ENCODE measurements at places on chromosomes 16 and 17.

DNA sequence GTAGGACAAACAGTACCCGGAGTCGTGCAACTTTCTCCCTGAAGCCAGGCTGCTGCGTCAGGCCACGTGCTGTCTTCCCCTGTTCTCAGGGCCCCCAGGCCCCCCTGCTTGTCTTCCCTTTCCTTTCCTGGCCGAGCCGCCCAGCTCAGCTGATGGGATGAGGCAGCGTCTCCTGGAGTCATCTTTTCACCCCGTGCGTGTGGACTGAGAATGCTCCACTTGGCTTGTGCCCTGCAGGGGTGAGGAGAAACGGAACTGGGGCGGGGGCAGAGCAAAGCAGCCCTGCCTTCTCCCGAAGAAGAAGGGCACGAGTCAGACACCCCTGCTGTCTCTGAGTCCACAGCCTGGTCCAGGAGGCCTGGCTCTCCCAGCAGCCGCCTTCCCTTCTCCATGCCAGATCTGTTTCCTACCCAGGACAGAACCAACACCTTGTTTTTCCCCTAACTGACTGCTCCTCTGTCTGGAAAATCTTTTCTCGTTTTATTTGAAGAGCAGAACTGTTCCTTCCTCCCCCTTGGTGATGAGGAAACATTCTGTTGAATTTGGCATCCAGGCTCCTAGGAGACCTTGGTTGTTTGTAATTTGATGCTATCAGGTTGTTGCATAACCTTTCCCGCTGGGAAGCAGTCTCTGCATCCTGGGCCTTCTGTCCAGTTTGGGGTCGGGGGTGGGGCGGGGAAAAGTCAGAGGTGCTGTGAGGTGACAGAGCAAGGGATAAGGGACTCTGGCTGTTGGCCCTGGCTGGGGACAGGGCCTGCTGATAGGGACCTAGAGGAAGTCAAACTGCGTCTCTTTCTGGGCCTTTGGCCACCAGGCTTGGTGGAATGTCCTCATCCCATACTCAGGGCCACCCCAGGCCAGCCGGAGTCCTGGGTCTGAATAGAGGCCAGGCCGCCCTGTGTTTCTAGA, 78.8 kb downstream of the WIPI1 start:
- DNase-seq = peak; percentile 98

- no peak for DNase-seq
Observed at GRCh38 chr17:13538841-13539411, 62.8 kb downstream of the HS3ST3A1 start.

- no peak for DNase-seq
Observed at GRCh38 chr16:48231727-48232492, 12.2 kb upstream of the LONP2 start.

- no peak for DNase-seq
Observed at GRCh38 chr16:15924996-15925395, 24.4 kb upstream of the ABCC1 start.

DNA sequence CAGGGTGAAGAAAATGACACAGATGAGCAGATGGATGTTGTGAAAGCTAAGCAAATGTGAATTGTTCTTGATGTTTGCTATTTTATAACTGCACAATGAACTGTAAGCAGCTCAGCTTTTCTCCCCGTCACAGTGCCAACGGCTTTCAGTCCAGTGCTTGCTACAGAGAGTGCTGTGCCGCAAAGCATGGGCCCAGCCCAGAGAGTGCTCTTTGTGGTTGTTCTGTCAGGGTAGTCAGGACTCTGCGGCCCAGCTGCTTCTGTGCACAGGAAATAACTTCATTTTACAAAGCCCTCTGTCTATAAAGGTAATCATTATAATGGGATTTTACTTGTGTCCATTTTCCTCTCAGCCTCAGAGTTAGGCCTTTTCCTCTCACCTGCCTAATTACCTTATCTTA, 39.1 kb downstream of the CDRT15 start:
- no peak for DNase-seq

DNA sequence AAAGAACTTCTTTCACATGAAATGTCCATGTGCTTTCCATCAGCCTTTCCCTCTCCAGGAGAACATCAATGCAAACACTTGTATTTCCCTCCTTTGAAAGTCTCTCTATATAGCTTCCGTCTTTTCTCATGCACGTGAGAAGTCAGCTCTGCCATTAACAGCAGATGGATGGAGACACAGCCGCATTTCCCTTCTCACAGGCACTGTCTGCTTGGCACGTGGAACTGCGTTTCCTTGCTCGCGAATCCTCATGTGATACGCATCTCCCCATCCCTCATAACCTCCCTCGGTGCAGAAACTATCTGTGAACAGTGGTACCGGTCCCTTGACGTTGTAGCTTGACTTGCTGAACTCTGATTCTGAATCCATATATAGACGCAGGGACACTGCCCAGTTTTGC, 717.0 kb upstream of the RBFOX1 start:
- no peak for DNase-seq

DNA sequence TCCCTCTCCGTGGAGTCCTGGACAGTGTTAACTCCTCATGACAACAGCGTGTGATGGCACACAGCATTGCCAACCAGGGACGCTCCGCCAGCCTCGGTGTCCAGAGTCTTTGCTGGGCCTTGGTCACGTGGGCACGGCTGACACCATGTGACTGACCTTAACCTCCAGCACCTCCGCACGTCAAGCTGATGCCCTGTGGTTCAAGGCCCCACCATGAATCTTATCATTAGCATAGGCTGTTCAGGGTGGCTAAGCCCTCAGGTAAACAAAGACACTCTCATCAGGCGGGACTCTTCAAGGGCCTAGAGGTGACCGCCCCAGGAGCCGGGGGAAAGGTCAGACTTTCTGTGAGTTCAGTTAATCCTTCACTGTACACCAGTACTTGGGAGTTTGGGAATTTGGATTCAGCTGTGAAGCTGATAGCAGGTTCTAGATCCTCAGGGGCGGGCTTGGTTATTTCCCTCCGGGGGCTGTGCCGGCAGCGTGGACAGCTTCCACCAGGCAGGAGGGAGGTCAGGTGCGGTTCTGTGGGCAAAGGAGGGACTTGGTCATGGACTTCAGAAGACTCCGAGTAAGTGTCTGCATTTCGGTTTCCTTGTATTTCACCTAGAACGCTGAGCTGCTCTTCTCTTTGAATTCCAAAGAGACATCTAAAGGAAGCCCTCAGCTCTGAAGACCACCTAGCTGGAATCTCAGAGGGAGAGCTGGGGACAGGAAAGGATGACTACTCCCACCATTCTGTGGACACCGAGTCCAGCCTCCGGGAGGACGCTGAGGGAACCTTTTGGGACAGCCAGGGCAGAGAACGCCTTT, 195.5 kb upstream of the CIBAR2 start:
- DNase-seq = no peak

DNA sequence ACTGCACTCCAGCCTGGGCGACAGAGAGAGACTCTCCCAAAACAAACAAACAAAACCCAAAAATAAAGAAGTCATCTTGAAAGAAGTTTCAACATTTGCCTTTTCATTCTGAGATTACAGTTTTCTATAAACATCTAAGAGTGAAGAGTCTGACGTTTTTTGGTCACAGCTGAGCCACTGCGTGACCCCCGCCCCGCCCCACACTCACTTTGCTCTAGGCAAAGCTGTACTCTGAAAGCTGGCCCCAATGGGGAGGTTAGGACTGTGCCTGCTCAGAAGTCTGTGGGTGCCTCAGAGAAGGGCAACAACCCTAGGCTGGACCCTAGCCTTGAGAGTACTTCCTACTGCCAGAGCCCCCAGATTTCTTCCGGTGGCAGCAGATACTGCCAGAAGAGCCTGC, 19.3 kb downstream of the CYB5D2 start:
- DNase-seq = no peak

- DNase-seq = peak; percentile 54
Observed at GRCh38 chr17:64028874-64029464, 8.5 kb upstream of the ICAM2 start.

DNA sequence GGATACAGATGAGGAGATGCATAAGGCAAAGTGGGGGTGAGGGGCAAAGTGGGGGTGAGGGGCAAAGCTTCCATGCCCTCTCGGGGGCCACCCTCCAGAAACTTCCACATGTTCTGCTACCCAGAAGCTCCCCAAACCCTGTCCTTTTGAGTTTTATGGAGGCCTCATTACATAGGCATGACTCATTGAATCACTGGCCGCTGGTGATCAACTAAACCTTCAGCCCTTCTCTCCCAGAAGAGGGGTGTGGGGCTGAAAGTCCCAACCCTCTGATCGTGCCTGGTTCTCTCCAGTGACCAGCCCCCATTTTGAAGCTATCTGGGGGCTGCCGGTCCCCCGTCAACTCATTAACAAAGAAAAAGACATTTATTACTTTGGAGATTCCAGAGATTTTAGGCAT, 27.5 kb downstream of the ITGAE start:
- DNase-seq = no peak

DNA sequence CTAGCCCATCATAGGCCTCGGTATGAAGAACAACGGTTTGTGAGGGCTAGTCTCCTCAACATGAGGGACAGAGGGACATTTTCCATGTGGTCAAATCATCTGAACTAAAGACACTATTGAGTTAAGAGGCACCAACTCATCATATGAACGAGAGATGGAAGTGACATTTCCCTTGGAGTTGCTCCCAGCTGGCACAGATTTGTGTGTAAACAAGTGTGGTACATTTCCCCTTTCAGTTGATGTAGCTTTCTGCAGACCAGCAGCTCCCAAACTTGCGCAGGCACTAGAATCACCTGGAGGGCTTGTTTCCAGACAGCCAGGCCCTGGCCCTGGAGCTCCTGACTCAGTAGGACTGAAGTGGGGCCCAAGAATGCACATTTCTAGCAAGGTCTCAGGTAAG, 205.5 kb downstream of the PARN start:
- no peak for DNase-seq

DNA sequence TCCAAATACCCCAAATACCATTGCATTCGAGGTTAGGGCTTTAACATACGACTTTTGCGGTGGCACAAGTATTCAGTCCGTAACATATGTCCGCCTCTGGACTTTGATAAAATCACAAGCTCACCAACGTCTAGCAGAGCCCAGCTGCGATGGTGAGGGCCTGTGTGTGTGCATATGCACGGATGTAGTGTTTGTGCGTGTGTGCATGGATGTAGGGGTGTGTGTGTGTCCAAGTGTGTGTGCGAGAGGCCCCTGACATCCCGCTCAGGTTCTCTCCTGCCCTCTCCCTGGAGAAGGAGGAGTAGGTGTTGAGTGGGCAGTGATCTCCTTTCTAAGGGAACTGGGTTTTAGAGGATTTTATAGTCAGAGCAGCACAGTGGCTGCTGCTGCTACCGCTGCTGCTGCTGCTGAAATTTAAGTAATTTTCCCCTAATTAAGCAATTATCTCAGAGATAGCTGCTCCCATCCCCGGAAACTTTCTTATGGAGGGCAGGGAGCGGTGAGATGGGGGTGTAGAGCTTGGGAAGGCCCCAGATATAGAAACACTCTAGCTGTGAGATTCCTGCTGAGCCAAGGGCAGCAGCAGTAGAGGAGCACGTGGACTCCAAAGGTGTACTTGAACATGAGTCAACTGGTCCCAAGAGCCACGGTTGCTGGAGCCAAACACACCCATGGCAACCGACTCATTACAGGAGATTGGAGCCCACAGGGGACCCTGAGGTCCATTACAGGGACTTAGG, 121.7 kb upstream of the SDK2 start:
- no peak for DNase-seq

- no peak for DNase-seq
Observed at GRCh38 chr16:53779186-53779585, 75.2 kb downstream of the FTO start.

DNA sequence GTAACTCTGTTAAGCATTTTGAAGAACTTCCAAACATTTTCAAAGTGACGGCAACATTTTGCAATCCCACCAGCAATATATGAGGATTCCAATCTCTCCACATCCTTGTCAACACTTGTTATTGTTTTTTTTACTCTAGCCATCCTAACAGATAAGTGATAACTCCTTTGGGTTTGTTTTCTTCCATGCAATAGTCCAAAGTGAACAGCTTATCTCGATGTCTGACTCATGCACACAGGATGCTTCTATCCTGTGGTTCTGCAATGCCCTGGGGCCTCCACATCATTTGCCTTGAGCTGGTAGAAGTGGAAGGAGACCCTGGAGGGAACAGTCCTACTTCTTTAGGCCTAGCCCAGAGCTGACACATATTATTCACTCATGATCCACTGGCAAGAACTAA, 13.0 kb downstream of the TLE7 start:
- DNase-seq = no peak

DNA sequence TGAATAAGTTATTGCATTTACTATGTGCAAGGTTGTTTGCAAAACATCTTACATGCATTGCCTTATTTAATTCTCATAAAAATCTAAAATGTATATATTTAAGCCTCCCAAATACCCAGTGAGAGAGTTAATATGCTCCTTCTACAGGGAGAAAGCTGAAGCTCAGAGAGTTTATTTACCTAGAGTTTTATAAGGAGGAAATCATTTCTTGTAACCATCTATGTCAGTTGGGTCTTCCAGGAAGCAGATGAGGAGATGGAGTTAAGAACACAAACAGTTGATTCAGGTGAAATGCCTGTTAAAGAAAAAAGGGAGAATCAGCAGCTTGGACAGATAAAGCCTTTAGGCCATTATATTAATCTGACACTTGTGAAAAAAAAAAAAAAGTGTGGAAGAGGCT, 62.6 kb upstream of the DHX40 start:
- no peak for DNase-seq

- DNase-seq = peak; percentile 55
Observed at GRCh38 chr17:77107506-77108433, 33.0 kb upstream of the SEC14L1 start.

GRCh38 chr17:72616447-72616846, 476.0 kb downstream of the SLC39A11 start:
- no peak for DNase-seq

GRCh38 chr17:2928294-2928890, 132.2 kb downstream of the RAP1GAP2 start:
- DNase-seq = no peak

- no peak for DNase-seq
Observed at GRCh38 chr17:27526604-27527002, 70.4 kb downstream of the KSR1 start.

- no peak for DNase-seq
Observed at GRCh38 chr17:62139141-62139540, 74.1 kb upstream of the MED13 start.

DNA sequence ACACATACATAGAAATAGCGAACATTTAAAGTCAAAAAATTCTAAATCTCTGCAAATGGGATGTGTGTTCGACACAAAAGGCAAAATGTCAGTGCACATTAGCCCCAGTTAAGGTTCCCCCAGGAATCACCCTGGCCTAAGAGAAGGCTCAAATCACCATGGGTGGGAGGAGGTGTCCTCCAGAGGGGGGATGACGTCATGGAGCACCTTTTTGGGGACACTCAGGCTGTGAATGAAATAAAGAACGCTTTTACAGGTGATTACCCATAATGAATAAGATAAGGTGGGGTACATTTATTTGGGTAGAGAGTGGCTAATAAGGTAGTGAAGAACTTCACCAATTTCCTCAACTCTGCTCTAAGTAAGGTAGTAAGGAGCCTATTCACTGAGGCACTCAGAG, 26.4 kb downstream of the WNT3 start:
- no peak for DNase-seq

DNA sequence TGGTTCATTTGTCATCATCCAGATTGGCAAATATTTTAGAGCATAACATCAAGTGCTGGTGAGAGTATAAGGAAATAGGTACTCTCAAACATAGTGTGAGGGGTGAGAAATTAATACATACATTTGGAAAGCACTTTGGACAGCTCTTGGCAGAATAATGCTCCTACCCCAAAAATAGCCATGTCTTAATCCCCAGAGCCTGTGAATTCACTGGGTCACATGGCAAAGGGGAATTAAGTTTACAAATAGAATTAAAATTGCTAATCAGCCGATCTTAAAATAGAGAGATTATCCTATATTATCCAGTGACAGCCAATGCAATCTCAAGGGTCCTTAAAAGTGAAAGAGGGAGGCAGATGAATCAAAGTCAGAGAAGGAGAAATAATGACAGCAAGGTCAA, 38.8 kb upstream of the ANKFN1 start:
- no peak for DNase-seq

- no peak for DNase-seq
Observed at GRCh38 chr17:50685691-50686493, 21.8 kb downstream of the ANKRD40 start.

All from uterus (tissue), 4 donors.